Activated naive CD4-positive, alpha-beta T cell treated with anti-CD3 and anti-CD28 coated beads, Interleukin-2, amount 10 ng/mL, durations not matched to agents 7 days and 5 days (primary cell): ENCODE measurements at places on chromosomes 16 and 17.
A peak's percentile ranks its signal among the peaks of the same experiment; 100 is the strongest.

DNA sequence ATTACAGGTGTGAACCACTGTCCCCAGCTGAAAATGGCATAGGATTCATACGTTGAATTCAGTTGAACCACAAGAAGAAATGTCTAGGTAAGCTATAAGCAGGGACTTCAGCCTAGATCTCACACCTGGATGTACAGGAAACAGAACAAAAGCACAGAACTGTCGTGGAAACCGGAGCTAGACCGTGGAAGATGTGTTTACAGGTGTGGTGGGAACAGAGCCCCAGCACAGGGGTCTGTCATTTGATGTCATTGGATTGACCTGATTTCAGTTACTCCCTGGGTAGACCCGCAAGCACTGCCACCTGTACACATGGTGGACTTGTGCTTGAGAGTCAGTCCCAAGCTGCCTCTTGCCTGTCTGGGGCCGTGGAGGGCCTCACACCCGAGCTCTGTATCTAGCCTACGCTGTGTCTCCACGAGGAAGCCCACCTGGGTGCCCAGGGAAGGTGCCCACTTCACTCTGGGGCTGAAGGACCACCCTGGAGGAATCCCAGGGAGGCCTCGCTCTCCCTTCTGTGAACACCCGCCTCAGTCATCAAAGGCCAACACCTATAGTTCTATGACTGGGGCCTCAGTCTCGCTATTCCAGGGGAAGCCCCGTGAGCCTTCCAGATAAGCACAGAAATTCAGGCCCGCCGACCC, 32.2 kb upstream of the MLKL start:
- DNase-seq, result no peak

- no peak for DNase-seq
Measured at GRCh38 chr16:59039066-59039720, 305.1 kb upstream of the GOT2 start.

DNA sequence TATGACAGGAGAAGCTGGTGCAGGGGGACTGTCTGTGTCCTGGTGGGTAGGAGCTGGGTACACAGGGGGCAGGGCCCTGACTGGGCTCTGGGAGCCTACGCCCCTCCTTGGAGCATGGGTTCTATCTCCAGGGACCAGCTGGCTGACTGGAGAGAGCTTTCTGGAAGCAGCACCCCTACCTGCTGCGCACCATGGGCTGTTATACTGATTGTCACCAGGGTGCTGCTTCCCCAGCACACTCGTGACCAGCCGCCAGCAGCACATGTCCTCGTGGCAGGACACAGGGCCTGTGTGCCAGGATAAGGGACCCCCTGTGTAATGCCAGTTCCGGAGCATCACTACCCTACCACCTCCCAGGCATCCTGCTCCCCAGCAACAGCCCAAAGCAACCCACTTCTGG, 106.0 kb downstream of the AMFR start:
- no peak for DNase-seq

- DNase-seq, result no peak
Measured at GRCh38 chr17:45118691-45119090, 13.6 kb downstream of the PLCD3 start.

DNA sequence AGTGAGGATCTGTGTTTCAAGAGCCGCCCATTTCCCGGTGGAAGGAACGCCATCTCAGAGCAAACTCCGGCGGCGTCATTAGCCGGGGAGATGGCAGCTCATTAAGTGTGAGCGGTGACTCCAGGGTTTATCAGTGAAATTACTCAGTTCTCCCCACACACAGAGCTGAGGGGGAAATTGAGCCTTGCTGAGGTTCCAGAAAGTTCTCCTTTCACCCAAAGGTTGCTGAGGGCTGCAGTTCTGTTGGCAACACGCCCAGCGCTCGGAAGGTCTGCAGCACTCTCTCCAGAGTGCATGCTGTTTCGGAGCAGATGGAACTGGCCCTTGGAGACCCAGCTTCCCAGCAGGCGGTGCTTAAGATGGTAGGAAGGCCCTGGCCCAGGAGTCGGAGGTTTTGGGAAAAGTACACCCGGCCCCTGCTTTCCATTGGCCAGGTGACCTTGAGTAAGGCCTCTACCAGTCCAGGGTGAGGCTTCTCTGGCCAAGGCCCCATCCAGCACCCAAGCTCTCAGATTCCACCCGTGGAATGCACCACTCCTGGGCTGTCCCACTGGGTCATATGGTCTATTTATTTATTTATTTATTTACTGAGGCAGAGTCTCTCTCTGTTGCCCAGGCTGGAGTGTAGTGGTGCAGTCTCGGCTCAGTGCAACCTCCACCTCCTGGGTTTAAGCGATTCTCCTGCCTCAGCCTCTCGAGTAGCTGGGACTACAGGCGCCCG, 167.7 kb upstream of the CIBAR2 start:
- DNase-seq, result no peak

GRCh38 chr16:67943619-67944504, at the start of gene LCAT:
Gene LCAT (minus strand): TSS chr16:67944120. CDS start chr16:67944101, 19 bp downstream.
- no peak for DNase-seq

- no peak for DNase-seq
Measured at GRCh38 chr16:50535506-50536257, 12.5 kb upstream of the NKD1 start.

GRCh38 chr17:32803544-32803943, 73.4 kb downstream of the MYO1D start:
- no peak for DNase-seq

- no peak for DNase-seq
Measured at GRCh38 chr17:60371818-60372510, 20.0 kb downstream of the USP32 start.

DNA sequence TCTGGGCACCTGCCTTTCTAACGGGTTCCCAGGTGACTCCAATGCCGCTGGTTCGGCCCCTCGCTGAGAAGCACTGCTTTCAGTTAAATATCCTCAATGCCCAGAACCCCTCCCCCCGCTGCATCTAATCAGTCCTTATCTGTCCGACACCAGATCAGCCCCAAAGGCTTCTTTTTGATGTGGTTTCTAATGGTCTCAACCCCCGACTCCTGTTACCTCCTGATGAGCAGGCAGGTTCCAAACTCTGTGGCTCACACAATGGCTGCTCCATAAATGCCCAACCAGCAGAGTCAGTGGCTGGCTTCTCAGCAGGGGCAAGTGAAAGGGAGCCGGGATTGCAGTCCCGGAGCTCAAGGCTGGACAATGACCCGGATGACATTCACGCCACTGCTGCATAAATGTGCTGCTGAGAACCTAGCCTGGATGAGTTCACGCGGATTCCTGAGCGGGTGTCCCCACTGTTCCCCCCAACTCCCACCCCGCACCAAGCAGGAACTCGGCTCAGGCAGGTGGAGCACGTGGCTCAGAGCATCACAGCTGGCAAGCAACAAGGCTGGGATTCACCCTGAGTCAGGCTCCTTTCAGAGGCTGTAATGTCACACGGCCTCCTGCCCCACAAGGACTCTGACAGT, 1.0 kb upstream of the SLC38A8 start:
- DNase-seq, result no peak

DNA sequence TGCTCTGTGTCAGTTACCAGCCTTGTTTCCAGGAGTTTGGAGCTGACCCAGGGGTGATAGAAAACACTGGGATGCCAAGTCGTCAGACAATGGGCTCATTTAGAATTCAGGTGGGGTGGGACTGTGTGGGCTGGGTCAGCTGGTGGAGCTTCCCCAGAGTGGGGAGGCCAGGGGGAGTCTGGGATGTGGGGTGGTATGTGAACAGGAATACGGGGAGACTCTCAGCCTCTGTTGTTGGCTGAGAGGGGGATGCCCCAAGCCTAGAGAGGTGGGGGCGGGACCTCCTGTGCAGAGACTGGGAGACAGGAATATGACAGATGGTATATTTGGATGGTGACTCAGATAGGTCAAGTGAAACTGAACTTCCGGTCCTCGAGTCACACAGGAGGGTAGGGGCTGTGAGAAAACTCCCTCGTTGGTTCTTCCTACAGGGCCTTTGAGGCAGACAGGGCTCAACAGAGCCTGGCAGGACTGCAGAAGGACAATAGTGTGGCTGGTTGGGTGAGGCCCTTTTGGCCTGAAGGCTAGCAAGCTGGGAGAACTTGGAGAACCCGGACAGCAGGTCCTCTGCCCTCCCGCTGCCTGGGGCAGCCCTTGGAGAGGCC, 23.7 kb downstream of the CDH1 start:
- DNase-seq, result peak; percentile 28

GRCh38 chr16:81678326-81679095, 100.6 kb upstream of the PLCG2 start:
- DNase-seq, result no peak

- no peak for DNase-seq
Measured at GRCh38 chr17:32536736-32537643, 50.2 kb downstream of the CDK5R1 start.

DNA sequence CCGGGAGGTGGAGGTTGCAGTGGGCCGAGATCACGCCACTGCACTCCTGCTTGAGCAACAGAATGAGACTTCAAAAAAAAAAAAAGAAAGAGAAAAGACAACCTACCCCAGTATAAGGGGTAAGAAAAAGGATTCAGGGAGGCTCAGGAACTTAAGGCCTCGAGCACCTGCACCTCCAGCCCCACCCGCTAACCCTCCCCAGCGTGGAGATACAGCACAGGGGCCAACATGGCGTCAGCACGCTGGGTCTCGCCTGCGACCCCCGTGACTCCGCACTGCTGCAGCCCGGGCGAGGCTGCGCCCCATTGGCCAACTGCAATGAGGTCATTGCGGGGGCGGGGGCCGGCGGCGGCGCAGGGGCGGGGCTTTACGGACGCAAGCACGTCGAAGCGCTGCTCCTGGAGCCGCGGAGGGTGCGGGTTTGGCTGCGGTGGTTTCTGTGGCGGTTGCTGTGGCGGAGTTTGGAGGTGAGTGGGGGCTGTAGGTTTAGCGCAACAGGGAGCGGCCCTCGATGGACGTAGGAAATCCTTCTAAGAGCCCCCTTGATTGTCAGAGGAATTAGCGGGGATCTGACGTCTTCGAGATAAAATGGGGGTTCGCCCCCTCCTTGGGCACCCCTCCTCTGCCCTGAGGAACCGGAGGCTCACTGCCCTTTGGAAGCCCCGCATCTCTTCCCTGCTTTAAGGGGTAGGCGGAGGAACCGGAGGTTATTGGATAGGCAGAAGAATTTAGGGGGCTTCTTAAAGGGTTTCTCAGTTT, at the start of gene ATP6V0A1:
Gene ATP6V0A1 (plus strand): TSS at position 382 of the 759 bp plus-strand sequence. CDS start 2,017 bp downstream, outside the sequence.
- peak; percentile 94 for DNase-seq

GRCh38 chr17:82283208-82283749, 9.8 kb upstream of the CSNK1D start:
- DNase-seq, result no peak

- no peak for DNase-seq
Measured at GRCh38 chr16:89004209-89004831, 27.3 kb upstream of the CBFA2T3 start.

GRCh38 chr17:4045487-4045886, 81.2 kb upstream of the ATP2A3 start:
- no peak for DNase-seq

GRCh38 chr17:80877729-80878303, 113.8 kb upstream of the CHMP6 start:
- DNase-seq, result no peak

DNA sequence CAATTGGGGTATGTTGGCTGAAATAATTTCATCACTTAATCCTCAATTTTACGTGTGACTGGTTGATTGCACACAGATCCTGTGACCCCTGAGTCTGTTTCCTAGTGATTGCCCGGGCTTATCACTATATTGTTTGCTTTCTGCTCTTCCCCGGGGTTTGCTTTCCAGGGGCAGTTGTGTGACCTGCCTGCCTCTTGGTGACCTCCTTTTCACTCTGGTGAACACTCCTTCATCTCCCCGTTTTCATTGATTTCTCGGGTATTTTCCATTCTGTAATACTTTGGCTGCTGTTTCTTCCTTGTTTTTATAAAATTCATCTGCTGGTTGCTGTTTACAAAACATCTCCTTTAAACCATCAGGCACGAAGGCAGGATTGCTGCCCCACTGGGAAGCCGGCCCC, 36.0 kb downstream of the NTN1 start:
- DNase-seq, result no peak

- no peak for DNase-seq
Measured at GRCh38 chr17:39852239-39852638, 11.9 kb downstream of the IKZF3 start.

DNA sequence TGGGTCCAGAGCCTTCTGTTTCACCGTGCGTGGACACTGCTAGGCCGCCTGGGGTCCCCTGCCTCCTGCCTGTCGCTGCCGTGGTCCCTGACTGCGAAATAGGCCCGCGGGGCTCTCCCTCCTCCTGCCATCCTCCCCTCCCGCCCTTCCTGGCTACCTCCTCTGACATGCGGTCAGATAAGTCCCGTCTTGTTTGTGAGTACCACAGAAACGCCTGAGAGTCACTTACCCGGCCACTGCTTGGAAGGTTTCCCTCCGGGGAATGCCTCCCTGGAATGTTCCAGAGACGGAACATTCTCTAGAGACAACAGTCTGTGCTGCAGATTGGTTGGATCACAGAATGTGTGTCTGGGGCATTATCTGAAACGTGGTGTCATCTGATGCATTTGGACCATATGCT, 22.7 kb downstream of the CIBAR2 start:
- DNase-seq, result no peak

DNA sequence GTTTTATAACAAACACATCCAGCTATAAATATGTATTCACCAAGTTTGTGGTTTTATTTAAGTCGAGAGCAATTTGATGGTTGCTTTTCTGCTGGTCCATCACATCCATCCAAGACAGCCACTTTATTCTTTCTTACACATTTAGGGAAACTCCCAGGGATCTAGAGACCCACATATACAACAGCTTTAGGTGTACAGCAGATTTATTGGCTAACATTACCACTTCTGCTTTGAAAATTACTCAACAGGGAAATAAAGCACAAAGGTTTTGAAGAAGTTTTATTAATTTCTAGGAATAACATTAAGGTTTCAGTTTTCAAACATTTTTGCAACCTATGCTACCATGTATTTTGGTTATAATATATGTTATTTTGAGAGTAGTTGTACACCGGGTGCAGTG, 6.9 kb downstream of the ERCC4 start:
- DNase-seq, result no peak

GRCh38 chr16:66403531-66404145, 23.5 kb upstream of the BEAN1 start:
- no peak for DNase-seq

DNA sequence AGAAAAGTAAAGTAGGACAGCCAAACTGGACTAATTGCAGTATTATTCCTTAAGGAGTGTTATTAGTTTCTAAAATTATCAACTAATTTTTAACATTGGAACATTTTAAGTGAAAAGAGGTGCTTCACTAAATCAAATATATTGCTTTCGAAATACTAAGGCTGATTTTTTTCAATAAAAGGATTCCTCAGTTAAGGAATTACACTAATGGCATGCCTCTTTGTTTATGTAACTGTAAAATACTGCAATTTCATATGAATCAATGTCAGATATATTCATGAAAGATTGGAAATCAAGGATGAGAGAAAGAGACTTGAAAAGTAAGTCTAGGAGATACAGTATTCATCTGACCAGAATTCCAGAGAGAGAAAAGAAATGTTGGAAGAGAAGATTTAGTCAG, 129.8 kb downstream of the TANC2 start:
- DNase-seq, result no peak
